ENCODE measurements at places on chromosomes 4 and X.

GRCh38 chr4:102862747-102863146, 6.0 kb upstream of the CISD2 start:
- DNase-seq: no peak

GRCh38 chrX:100995469-100995868, 26.0 kb downstream of the ARL13A start:
- no peak for DNase-seq

DNA sequence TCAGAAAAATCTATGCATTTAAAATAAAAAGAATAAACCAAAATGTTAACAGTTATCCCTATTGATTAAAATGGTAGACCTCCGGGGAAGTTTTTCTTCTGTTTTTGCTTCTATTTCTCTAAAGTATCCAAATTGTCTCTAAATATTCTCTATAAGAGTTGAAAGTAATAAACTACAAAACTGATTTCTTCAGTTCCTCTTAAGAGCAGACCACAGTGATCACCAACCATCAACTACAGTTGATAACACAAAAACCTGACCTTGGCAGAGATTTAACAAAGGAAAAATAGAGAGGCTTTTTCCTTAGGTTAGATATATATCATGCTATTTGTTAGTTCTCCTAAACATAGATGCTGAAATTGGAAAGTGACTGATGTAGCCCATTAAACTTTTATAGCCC, 27.3 kb downstream of the DDX60 start:
- DNase-seq: no peak

DNA sequence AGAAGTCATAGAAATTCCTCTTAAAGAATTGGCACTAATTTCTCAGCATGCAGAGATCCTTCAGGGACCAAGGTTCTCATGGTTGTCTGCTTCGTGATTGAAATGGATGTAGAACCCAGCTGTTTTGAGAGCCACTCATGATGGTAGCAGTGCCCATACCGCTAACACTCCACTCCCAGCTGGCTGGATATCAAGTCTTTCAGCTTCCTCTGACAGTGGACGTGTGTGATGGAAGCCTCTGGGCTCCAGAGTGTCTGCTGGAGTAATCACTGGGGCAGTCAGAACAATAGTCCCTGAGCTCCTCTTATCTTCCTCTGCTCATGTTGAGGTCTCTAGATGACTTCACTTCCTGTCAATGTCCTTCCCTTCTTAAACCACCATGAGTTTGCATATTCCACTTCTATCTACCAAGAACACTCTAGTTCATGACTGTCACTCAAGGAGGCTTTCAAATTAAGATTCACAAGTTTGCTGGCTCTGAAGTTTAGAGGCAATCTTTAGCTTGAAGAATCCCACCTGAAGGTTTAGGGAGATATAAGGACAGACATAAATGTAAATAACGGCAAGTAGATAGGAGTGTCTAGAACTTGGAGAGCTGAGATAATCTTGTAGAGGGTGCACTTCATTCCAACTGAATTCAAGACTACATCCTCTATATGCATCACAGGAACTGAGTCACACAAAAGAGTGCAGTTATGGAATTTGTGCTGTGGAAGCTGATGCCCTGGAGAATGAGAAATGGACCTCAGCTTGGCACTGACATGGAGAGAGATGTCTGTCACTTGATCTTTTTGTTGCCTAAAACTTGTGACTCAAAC, 64.5 kb upstream of the WDR1 start:
- no peak for DNase-seq

- no peak for DNase-seq
Measured at GRCh38 chrX:109931677-109932076, 71.2 kb upstream of the TMEM164 start.

DNA sequence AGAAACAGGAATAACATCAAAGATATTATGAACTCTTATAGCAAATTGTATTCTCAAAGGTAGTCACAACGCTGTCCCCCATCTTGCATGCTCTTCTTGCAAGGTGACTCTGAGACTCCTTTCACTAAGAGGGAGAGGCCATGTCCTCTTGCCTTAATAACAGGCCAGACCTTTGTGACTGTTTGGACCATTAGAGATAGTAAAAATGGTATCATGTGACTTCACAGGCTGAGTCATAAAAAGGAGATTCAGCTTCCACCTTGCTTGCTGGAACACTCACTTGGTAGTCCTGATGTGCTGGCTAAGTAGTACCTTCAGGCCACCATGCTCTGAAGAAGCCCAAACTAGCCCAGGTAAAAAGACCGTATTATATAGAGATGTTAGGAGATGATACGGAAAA, 143.8 kb downstream of the FBXW7 start:
- no peak for DNase-seq

DNA sequence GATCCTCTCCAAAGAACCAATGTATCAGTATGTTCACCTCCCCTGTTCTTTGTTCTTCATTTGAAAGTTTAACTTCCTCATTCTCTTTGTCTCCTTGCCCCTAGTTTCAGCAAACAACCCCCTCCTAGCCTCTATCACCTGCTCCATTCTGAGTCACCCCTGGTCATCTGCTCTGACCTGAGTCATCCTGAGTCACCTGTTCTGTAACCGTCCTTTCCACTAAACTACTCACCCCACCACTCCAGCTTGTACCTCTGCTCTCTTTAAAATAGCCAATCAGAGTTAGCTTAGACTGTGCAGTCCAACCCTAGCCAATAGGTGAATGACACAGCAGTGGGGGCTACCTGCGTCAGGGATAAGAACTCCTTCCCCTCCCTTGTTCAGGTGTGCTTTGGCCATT, 249.8 kb upstream of the AADAT start:
- DNase-seq: no peak

DNA sequence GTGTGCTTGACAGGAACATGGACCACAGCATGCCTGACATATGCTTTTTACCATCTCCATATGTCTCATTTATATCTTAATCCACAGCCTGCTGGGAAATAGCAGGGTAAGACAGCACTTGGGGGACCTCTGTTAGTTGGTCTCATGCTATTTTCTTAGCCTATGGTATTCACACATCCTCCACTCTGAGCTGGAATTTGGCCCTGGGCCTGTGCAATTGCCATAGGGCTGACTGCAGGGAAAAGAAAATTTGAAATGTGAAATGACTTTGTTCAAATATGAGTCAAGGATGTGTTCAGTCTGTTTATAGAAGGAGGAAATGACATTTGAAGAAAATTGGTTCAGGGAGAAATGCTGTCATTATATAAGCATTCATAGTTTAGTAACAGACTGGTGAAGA, 9.6 kb upstream of the MAP7D3 start:
- no peak for DNase-seq

GRCh38 chr4:99887837-99888236, 6.4 kb downstream of the LAMTOR3 start:
- DNase-seq: no peak

DNA sequence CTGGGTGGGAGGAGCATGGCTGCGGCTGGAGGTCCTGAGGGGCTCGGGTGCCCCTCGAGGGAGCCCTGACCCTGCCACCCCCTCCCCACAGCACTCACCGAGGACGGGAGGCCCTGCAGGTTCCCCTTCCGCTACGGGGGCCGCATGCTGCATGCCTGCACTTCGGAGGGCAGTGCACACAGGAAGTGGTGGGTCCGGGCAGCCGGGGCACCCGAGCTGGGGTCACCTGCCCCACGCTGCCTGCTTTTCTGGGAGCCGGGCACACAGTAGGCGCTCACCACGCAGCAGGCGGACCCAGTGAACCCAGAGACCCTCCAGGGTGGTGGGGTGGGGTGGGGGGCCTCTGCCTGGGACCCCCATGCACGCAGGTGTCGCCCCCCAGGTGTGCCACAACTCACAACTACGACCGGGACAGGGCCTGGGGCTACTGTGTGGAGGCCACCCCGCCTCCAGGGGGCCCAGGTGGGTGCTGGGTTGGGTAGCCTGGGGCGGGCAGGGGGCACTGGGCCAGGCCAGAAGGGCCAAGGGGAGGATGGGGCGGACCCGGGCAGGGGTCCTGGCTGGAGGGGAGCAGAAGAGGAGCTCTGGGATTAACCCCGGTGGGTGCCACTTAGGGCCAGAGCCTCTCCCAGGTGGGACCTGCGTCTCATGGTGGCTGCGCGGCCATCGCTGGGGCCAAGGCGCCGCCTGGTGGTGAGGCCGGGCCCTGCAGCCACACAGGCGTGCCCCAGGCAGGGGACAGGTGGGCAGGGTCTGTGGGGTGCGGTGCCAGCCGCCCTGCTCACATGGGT, 1.4 kb downstream of the HGFAC start:
- peak; percentile 92 for DNase-seq

- no peak for DNase-seq
Measured at GRCh38 chr4:94488670-94489069, 36.9 kb downstream of the PDLIM5 start.

GRCh38 chr4:174808836-174809235, 20.2 kb downstream of the GLRA3 start:
- DNase-seq: no peak

DNA sequence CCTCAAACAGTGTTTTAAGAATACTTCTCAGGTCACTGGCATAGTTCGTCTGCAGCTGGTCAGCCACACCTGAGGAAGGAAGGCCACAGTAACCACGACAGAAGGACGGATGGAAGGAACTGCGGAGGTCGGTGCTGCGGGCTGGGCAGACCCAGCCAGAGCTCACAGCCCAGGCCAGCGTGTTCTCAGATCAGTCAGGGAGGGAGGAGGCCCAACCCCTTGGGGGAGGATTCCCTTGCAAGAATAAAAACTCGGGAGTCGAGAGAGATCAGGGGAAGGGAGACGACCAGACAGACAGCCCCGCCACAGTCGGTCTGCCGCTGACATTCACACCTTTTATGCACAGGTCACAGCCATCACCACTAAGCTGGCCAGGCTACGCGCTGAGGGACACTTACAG, 11.3 kb upstream of the MXD4 start:
- DNase-seq: no peak

GRCh38 chr4:30769093-30769492, 48.9 kb downstream of the PCDH7 start:
- DNase-seq: no peak

DNA sequence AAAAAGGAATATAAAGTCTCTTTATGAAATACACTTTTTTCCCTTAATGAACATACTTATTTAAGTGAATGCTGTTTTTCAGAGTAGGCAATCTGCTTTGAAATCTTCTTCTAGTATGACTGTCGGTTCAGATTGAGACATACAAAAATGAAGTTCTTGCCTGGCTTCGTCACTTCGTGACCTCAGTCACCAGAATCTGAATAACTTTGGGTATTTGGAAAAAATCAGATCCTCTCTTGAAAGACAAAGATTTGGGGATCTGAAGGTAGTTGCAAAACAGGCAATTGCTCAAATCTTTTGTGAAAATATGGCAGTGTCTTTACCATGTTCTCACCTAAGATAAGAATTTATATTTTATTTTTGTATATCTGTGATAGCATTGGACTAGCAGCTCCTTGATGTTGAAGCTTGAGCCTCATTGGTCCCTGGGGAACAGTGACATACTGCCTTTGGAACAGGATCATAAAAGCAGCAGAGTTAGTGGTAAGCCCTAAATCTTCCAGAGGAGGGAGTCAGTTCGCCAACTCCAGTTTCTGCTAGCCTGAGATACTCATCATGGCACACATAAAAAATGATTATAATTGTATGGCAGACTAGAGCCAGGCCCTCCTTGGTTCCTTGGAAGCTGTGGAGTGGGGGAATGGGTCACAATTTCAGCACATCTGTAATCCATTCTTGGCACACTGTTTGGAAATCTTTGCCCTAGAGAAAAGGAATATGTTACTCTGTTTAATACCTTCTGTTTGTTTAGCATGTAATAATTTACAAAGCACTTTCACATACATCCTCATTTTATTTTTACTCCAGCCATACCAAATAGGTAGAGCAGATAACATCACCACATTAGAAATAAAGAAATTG, 5.0 kb downstream of the ARFIP1 start:
- no peak for DNase-seq

GRCh38 chr4:156378033-156378665, 424.5 kb upstream of the CTSO start:
- no peak for DNase-seq

GRCh38 chr4:108709234-108709633, 53.6 kb downstream of the ETNPPL start:
- no peak for DNase-seq

DNA sequence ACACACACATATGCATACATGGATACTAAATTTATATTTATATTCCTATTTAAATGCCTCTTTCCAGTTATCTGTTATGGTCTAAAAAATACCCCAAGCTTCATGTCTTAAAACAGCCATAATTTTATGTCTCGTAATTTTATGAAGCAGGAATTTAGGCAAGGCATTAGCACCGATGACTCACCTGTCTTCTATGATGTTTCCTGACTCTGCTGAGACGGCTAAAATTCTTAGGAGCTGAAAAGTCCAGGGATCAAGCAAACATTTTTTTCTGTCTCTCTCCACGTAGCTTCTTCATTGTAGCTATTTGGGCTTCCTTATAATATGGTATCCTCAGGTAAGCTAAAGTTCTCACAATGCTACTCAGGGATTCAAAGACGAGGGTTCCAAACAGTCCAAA, 930.3 kb downstream of the STIM2 start:
- no peak for DNase-seq

GRCh38 chrX:65035446-65035770, 59.2 kb upstream of the ZC4H2 start:
- DNase-seq: peak; percentile 14

DNA sequence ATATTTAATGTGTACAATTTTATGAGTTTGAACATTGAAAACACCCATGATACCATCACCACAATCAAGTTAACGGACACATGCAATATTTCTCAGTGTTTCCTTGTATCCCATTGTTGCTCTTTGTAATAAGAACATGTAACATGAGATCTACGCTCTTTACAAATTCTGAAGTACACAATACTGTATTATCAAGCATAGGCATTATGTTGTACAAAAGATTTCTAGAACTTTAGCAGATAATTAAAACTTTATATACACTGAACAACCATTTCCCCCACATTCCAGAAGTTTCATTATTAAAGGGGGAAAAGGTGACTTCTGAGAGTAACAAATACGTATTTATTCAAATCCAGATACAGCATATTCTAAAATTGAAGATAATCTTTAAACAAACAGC, 114.5 kb downstream of the SLC10A7 start:
- DNase-seq: no peak

DNA sequence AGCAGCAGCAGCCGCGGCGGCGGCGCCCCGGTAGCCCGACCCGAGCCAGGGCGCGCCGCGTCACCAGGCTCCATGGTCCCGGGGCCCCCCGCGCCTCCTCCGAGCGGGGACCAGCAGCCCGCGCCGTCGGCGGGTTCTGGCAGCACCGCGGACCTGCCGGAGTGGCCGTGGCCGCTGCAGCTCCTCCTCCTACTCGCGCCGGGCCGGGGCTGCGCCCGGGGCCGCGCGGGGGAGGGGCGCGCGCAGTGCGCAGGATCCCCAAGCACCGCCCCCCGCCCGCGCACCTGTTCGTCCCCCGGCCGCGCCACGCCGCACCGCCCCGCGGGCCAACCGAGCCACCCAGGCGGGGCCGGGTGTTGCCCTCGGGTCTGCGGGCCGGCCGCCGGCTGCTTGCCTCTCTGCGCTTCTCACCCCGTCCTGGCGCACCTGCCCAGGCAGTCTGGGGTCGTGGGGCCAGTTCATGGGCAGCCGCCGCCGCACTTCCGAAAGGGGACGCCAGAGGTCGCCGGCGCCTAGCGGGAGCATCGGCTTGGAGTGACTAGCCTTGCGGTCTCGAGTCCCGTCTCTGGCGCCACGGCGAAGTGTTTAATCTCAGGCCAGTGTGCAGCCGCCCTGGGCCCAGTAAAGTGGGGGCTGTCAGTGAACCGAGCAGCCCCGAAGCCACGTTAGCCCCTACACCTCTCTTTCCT, at the start of gene SLC9A7:
TSS of gene SLC9A7 (minus strand) at position 163 of the 689 bp plus-strand sequence. CDS start at position 74, 89 bp downstream.
- peak; percentile 39 for DNase-seq

GRCh38 chrX:19627533-19627932, 112.2 kb upstream of the MAP3K15 start:
- DNase-seq: no peak
